ENCODE measurements at places on chromosomes 3 and 15.
A peak's percentile ranks its signal among the peaks of the same experiment; 100 is the strongest.

DNA sequence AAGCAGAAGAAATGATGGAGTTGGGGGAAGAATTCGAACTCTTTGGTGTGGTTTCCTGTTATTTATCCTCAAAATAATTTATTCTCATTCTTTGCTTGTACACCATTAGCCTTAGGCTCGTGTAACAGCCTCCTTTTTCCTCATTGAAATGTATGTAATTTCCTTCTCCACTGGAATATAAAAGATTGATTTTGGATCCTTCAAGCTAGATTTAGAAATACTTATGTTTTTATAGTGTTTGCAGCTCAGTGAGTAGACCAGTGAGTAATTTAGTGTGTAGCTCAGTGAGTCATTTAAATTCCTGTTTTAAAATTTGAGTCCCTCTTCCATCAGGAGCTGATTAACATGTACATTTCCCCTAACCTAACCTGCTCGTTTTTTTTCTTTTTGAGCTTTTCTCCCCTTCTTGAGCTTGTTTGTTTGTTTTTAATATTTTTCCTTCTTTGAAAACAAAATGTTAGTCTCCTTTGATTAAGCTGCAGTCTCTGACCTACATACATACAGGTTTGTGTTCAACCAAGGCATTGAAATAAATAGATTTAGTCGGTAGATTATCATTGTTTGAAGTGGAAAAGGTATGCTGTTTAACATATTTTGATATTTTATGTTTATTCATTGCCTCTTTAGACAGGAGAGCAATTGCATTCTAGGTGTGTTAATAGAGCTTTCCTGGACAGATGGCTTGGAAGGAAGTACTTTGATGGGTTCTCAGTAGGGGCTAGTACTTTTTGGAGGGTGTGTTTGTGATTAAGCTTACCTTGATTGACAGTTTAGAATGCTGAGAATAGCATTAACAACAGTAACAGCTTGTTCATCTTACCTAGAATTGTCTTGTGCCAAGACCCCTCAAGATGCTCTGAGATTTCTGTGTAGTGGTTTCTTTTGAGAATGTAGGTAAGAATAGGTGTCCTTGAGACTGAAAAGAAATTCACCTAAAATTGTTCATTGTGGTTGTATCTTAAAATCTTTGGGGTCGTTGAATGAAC, 5.9 kb downstream of the USP3 start:
- DNase-seq, result peak; percentile 63

GRCh38 chr15:70375586-70375985, 277.9 kb upstream of the TLE3 start:
- DNase-seq, result no peak

- no peak for DNase-seq
Observed at GRCh38 chr3:102714567-102714966, 279.8 kb downstream of the ZPLD1 start.

DNA sequence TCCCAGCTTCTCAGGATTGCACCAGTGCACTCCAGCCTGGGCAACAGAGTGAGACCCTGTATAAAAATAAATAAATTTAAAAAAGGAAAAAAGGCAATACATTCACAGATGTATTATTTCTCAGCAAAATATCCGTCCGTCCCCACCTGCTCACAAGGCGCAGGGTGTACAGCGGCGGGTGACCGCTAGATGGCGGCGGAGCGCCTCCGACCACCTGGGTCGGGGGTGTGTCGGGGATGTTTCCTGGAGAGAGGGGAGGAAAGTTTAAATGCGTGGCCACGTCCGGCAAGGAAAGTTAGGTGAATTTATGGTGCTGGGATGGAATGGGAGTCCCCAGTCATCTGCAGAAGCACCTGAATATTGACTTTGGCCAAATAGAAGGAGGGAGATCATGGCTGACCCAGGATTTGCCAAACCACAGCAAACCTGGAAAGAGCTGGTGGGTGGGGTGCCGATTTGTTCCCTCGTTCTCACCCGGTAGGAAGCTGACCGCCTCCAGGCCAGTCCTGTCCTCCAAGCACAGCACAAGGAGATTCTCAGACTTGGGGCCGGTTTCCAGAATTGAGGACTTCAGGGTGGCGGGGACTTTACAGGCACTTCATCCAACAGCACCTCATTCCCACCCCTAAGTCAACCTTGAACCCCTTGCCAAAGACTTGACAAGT, 88.3 kb downstream of the TMEM266 start:
- DNase-seq, result peak; percentile 51

DNA sequence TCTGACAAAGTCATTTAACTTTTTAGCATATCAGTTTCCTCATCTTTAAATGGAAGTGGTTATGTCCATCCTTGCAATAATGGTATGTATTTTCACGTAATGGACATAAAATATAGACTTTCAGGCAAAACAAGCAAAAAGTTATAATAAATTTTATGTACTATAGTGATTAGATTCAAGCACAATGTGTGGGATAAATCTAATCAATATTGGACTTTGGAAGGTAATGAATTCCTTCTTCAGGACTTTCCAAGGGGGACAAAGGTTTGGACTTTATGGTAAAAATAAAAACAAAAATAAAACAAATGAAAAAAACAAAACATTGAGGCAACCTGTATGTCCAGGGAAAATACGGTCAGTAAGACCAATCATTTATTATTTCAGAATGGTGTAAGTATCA, 357.7 kb downstream of the ROBO1 start:
- no peak for DNase-seq

GRCh38 chr3:73542136-73542535, 82.6 kb downstream of the PDZRN3 start:
- no peak for DNase-seq

GRCh38 chr15:50113992-50114780, 4.8 kb downstream of the ATP8B4 start:
- DNase-seq, result no peak

- no peak for DNase-seq
Observed at GRCh38 chr3:51622868-51623267, 48.2 kb upstream of the TEX264 start.
